ENCODE measurements at places on chromosomes 13 and 19.

- no peak for DNase-seq
Measured at GRCh38 chr13:34346626-34347025, 528.7 kb downstream of the RFC3 start.

- no peak for DNase-seq
Measured at GRCh38 chr13:27533155-27533643, 82.8 kb upstream of the MTIF3 start.

DNA sequence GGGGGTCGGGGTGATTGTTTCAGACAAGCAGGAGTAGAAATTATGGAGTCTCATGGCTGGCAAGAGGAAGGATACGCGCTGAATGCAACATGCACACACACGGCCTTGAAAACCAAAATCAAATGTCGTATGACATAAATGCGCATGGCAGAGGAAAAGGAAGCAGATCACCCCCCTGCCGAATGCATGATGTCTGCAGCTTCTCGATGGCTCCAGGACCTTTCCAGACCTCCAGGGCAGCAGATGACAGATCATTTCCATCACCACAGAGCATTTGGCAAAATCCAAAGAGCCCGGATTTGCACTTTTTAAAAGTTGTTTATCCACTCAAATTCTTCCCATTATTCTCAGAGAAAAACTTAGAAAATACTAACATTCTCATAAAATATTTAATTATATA, 211.7 kb downstream of the NHLRC3 start:
- DNase-seq = no peak

GRCh38 chr13:113862931-113863523, 849 bp downstream of the GAS6 start:
- no peak for DNase-seq

DNA sequence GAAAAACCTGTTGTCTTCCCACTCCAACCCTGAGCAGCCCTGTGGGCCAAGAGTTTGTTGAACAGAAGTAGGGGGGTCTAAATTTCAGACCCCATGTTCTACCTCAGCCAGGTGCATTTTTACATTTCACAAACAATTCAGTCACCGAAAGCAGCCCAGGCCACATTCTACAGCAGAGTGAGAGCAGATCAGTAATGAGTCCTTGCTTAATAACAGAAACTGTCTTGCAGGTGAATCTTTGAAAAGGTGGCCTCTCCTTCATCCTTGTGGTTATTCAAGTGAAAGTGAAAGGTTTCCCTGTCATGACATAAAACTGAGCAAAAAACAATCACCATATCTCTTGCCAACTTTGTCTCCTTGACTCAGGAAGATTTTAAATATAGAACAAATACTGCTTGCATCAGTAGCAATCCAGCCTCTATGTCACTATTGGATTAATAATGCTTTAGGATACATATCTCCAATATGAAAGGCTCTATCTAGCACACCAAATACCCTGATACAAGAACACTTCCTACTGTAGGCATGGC, 670.2 kb downstream of the DIAPH3 start:
- DNase-seq = no peak

DNA sequence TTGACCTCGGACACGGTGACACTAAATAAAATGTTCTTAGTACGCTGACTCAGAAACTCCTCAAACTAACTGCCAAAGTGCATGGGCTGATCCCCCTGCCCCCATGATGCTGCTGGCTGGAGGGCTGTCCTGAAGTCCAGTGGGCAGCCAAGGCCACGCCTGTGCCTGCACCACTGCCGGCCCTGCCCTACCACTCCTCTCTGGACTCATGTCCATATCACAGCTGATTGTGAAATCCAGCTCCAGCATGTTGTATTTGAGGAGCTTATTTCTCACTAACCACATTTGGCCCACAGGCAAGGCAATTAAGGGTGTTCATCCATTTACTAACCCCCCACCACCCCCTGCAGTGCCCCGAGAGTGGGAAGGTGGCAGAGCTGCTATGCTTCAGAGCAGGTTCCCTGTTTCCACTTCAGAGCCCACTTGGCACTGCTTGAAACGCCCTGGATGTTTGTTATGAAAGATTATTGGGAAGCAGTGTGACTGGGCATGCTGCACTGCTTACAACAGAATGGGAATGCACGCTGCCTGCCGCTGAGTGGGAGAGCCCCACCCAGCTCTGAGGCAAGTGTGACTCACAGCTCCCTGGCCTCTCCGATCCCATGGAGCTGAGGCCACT, 114.0 kb downstream of the UQCRFS1 start:
- no peak for DNase-seq

- DNase-seq = no peak
Measured at GRCh38 chr19:35231956-35232645, 3.6 kb upstream of the FAM187B start.

GRCh38 chr13:58680115-58680514, 1048.6 kb downstream of the PCDH17 start:
- no peak for DNase-seq

- DNase-seq = no peak
Measured at GRCh38 chr19:374886-375235, 30.3 kb upstream of the MIER2 start.

DNA sequence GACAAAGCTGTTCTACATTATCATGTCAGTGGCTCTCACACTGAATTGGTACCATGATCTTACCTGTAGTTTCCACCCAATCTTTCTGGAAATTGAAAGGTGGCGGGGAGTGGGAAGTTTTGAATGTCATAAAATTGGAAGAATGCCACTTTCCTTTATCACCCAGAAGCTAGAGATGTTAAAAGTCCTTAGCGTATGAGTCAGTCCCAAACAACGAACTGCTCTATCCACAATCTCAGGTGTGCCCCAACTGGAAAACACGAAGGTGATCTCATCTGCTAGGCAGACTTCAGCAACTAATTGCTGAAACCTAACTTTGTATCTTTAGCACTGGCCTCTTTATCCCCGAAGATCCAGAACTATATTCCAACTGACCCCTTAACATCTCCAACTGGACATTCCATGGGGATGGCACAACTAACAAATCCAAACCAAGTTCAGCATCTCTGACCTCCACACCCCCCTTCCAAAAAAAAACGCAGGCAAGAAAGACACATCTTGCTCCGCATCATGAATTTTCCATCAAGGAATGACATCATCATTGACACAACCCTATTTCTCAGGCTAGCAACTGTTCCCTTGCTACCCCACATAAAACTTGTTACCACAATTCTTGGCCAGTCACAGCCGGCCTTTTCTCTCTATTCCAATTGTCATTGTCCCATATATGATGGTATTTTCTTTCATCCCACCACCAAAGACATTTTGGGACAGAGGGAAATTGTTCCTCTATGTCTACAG, 175.4 kb downstream of the KLF12 start:
- DNase-seq = no peak

DNA sequence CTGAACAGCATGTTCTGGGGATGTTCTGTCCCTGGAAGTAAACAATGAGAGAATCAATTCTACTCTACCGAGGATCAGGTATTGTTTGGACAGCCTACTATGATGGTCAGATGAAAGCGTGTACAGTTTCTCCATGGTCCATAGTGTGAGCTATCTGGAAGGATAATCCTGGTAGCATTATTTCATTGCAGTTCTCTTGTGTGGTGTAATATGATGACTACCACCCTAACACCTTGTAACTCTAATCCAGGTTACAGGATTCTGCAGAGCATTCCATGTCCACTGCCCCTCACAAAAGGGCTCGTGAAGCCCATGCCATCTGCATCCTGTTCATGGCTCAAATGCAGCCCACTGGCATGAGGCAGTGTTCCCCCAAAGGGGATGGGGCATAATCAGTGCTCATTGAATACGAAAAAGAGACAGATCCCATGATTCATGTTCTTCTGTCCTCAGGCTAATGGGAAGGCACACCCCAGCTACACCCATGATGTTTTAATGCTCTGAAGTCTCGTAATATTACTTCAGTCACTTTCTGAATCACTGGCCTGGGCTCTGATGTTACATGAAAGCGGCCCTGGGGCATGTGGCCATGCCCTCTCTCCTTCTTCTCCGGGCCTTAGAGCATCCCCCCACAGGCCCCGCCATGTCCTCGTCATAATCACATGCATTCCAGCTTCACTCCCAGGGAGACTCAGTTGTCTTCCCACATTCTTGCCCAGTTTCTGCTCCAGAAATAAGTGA, 68.4 kb downstream of the HSPH1 start:
- DNase-seq = no peak

DNA sequence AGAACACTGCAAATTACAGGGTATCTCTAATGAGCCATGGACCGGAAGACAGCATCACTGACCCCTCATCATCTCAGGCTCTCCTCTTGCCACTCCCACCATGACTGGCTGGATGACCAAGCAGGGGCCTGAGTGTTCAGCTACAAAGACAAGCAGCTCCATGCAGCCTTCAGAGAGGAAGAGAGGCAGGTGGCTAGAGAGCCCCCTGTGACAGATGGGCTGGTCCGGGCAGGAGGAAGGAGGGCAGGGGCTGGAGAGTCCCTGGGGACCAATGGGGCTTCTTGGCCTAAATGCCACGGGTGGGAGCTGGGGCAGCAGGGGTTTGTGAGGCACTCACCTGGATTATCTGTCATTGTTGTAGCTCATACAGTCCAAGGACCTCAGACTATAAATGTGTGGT, 12.8 kb upstream of the RASA3 start:
- DNase-seq = no peak

DNA sequence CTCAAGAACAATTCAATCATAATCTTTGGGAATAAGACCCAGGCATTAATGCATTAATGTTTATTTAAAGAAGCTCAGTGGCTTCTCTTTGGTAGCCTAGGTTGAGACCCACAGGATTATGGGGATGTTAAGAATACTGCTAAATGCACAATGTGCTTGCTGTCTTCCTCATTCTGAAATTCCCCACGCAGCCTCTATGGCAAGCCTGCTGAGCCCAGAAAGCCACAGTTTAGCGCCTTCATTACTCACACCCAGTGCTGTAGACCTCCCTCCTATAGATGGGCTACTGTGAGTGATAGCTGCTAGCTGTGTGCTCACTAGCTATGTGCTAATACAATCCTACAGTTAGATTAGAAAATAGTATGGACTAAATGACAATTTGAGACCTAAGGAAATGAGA, 90.6 kb downstream of the TNFSF13B start:
- no peak for DNase-seq

GRCh38 chr19:49368711-49369358, 5.2 kb downstream of the DKKL1 start:
- DNase-seq = no peak

DNA sequence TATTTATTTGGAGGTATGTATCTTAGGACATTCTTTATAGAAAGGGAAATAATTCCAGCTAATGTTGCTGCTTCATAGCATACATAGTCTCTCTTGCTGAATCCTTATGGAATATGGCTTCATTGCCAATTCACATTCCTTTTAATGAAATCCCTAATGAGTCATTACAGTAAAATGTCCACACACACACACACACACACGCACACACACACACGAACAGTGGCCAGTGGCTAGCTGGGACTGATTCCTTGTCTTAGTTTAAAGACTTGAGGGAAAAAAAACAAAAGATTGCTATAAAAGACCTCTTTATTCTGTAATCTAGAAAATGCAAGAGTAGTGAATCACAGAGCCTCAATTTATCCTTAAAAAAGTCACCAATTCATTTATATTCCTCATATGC, 301.6 kb downstream of the SLITRK6 start:
- DNase-seq = no peak

GRCh38 chr13:107421028-107421427, 794.3 kb downstream of the LIG4 start:
- DNase-seq = no peak

DNA sequence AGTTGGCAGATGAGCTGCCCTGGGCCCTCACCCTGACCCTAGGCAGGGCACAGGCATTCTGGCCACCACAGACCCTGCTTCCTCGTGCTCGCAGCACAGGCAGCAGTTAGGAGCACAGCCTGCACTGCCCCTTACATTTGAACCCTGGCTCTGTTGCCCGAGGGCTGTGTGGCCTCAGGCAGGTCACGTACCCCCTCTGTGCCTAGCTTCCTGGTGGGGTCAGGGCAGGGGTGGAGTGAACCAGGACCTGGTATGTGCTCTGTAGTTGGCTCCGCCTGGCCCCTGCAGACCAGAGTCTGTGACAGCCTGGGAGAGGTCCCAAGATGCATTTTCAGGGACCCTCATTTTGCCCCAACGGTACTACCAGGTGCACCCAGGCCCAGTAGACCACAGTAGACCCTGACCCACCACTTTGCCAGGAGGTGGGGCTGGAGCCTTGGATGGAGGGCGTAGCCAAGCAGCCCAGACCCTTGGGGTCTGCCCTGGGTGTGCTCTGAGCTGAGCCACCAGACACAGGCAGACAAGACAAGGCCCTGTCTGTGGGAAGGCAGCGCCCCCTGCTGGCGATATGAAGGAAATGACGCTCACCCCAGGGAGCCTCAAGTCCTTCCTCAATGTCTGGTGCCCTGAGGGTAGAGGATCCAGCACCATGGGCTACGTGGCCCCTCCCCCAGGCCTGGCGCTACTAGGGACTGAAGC, 9.1 kb downstream of the LYL1 start:
- peak; percentile 50 for DNase-seq

DNA sequence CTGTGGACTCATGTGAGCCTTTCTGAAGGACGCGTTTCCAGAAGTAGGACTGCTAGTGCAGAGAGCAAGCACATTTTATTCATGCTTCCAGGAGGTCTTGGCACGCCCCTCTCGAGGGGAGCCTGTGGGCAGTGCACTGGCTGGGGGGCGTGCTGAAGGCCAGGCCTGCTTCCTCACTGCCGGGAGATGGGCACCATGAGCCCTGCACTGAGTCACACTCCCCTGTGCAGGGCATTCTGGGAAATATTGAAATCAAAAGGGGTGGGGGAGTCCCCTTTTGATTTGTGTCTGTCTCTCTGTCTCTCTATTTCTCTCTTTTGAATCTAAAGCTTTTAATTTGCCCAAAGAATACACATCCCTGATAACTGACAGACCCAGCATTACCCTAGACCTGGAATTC, 34.0 kb downstream of the DPF1 start:
- no peak for DNase-seq

GRCh38 chr19:58569191-58569942, 3.8 kb downstream of the MZF1 start:
- no peak for DNase-seq

DNA sequence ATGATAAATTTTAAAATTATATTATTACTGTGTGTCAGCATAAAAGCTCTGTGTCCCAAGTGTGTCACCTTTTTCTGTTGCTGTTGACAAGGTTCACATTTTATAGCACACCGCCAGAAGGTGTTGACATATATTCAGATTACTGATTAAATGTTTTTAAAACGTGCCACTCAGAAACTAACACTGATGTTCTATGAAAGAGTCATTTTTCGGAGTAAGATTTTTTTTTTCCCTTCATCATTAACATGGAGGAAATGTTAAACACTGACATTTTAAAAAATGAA, 197.5 kb downstream of the TM9SF2 start:
- DNase-seq = no peak

- no peak for DNase-seq
Measured at GRCh38 chr19:42558450-42559150, 30.3 kb upstream of the CEACAM1 start.

Measured in stimulated activated CD4-positive, alpha-beta T cell treated with anti-CD3 and anti-CD28 coated beads, TNF-alpha, amount 100 ng/mL, for 1 hour (primary cell).